Activated T-cell treated with anti-CD3 and anti-CD28 coated beads, Interleukin-2, amount 50 U/mL, for 1 hour (primary cell): ENCODE measurements at places on chromosomes 6 and 20.

DNA sequence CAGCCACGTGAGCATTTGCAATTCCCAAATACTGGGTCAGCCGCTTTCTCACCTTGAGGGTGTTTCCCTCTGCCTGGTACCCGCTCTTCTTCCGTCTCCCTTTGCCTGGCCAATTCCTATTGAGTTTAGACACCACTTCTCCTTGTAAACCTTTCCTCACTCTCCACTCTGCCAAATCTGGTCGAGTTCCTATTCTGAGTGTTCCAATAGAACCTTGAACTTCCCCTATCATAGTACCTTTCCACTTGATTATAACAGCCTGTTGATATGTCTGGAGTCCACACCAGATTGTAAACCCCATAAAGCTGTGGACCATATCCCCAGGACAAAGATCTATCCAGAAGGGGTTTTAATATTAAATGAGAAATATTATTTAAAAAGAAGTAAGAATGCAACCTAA lies 36.0 kb upstream of the EDN1 start:
- no peak for DNase-seq

GRCh38 chr6:74805916-74806696 lies 399.7 kb downstream of the COL12A1 start:
- no peak for DNase-seq

GRCh38 chr20:44461142-44461802 lies 14.4 kb upstream of the TTPAL start:
- no peak for DNase-seq

- no peak for DNase-seq
Observed at GRCh38 chr6:21738180-21739094, 144.9 kb downstream of the SOX4 start.

DNA sequence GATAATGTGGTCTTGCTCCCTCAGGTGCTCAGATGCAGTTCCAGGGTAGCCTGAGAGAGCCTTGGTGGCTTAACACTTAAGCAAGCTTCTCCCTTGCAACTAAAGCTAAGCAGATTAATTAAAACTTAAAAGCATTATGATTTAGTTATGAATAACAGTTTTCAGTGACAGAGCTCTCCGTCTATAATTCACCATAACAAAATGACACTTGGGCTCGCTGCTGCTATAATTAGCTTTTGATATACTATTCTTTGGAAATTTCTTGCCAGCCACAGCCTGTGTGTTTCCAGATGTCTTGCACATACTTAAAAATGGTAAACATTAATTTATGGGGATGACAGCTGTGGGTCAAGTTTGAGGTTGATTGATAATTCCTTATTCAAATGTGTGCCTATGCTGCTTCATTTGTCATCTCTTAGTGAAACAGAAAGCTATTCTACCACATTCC lies 380.5 kb downstream of the TFAP2B start:
- DNase-seq: no peak

DNA sequence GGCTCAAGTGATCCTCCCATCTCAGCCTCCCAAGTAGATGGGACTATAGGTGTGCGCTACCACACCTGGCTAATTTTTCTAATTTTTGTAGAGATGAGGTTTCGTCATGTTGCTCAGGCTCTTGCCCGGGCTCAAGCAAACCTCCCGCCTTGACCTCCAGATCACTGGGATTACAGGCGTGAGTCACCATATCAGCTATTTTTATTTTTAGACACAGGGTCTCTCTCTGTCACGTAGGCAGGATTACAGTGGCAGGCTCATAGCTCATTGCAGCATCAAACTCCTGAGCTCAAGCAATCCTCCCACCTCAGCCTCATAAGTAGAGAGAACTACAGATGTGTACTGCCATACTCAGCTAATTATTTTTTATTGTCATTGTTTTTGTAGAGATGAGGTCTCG lies 41.7 kb downstream of the SLC23A2 start:
- DNase-seq: no peak

GRCh38 chr6:140684776-140685550 lies 1310.5 kb upstream of the CITED2 start:
- no peak for DNase-seq

DNA sequence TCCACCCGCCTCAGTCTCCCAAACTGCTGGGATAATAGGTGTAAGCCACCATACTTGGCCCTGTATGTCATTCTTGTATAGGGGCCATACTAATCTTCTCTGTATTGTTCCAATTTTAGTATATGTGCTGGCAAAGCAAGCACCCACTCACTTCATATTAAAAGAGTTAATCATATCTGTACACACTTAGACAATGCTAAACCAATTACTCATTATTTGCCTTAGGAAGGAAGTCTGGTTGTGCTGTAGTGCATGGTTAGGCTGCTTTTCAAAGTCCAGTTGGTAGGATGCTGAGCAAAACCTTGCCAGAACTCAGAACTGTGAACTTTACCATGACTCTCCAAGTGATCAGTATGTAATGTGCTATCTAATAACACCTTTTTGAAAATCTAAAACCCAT lies 88.6 kb downstream of the LIN28B start:
- no peak for DNase-seq

GRCh38 chr6:85920782-85921181 lies 278.1 kb upstream of the SYNCRIP start:
- no peak for DNase-seq
